ENCODE measurements at places on chromosomes 6 and 20. TPM values are rescaled to one million over a fixed set of nuclear protein-coding genes. Genes with fewer than 3 reads are reported as not detected.
A peak's percentile ranks its signal among the peaks of the same experiment; 100 is the strongest.

DNA sequence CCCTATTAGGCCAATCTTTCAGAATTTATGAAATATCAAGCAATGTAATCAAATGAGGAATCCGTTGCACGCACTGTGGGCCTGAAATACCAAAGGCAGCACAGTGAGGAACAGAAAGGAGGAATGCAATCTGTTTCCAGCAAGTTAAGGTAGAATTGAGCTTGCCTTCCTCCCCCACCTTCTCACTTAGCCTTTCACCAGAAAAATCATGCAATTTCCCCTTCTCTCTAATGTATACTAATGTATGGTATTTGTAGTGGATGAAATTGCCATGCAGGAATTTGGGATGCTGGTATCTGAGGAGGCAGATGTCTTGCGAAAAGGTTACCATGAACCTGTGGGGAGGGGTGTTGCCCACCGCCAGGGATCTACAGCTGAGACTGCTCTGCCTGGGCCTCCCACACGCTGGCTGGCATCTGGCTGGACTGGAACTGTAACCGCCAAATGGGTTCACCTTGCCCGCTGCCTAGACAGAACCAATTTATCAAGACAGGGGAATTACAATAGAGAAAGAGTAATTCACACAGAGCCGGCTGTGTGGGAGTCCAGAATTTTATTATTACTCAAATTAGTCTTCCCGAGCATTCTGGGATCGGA, 222.4 kb upstream of the MYLIP start:
- H3K4me1 ChIP-seq: no peaks in the 10 kb centered on the region
- no peak overlapping the region for H3K27ac ChIP-seq
- no peaks in the 10 kb centered on the region for H3K36me3 ChIP-seq
- DNase-seq: no peak

DNA sequence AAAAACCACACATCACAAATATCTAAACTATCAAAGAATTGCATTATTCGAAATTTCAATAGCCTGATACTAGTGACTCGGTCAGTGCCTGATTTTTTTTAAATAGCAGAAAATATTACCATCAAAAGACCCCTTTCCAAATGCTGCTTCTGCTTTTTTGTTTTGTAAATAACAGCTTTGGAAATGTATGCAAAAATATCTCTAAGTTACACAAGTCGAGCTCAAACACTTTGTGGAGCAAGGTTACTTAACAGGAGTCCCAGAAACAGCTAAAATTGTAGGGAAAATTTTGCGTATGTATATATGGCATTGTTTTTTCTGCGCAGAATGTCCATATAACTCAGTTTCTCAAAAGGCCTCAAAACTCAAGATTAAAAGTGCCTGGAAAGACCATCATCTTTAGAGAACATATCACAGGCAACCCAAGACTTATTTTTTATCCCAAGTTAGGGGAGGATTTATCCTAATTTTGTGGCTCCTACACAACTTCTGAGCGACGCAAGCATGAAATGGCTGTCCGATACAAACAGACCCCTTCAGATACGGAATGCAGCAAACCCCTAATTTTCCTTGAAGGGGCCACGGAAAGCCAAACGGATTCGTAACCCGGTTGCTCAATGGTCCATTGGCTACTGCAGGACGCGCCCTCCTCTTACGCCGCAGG, 1.3 kb downstream of the CEP85L start:
- H3K4me3 ChIP-seq: peak overlapping the region; percentile 18
- H3K4me1 ChIP-seq: peaks cover 40% of the 10 kb centered on the region
- H3K36me3 ChIP-seq: no peaks in the 10 kb centered on the region
- H3K27me3 ChIP-seq: no peaks in the 10 kb centered on the region

GRCh38 chr6:167547751-167548150, 222.9 kb downstream of the TTLL2 start:
- H3K4me3 ChIP-seq: no peak overlapping the region
- no peaks in the 10 kb centered on the region for H3K36me3 ChIP-seq
- DNase-seq: no peak

DNA sequence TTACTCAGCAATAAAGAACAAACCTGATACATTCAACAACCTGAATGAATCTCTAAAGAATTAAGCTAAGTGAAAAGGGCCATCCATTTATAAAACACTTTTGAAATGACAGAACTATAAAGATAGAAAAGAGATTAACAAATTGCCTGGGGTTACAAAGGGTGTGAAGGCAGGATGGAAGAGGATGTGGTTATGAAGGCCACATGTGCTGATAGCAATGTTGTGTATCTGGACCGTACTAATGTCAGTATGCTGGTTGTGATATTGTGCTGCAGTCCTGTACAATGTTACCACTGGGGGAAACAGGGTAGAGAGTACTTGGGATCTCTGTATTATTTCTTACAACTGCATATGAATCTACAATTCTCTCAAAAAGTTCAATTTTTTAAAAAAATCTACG, 36.4 kb downstream of the ELOVL5 start:
- peak; percentile 29 for DNase-seq
- H3K27me3 ChIP-seq: no peaks in the 10 kb centered on the region
- H3K36me3 ChIP-seq: no peaks in the 10 kb centered on the region
- no peak overlapping the region for H3K4me3 ChIP-seq
- peak overlapping the region; percentile 25 for H3K27ac ChIP-seq

DNA sequence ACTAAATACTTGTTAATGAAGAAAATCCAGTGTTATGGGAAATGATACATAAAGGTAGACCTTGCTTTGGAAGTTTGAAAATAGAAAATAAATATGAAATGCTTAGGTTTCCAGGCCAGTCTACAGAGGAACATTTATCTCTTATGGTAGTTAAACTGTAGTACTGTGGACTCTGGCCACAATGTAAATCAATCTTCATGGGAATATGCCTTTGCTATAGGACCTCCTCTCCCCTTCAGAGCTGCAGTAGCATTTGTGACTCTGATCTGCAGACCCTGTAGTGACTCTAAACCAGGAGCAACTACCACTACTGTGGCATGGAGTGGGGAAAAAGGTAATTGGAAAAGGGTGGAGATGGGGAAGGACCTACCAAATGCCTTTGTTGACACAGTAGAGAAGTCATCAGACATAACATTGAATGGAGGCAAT, 4.5 kb downstream of the HSPA1A start:
- H3K27me3 ChIP-seq: no peaks in the 10 kb centered on the region
- peaks cover 56% of the 10 kb centered on the region for H3K4me1 ChIP-seq
- no peak for DNase-seq

GRCh38 chr6:160882006-160882405, 109.6 kb upstream of the MAP3K4 start:
- H3K27me3 ChIP-seq: no peaks in the 10 kb centered on the region
- H3K36me3 ChIP-seq: no peaks in the 10 kb centered on the region
- H3K4me3 ChIP-seq: no peak overlapping the region
- no peak for DNase-seq

DNA sequence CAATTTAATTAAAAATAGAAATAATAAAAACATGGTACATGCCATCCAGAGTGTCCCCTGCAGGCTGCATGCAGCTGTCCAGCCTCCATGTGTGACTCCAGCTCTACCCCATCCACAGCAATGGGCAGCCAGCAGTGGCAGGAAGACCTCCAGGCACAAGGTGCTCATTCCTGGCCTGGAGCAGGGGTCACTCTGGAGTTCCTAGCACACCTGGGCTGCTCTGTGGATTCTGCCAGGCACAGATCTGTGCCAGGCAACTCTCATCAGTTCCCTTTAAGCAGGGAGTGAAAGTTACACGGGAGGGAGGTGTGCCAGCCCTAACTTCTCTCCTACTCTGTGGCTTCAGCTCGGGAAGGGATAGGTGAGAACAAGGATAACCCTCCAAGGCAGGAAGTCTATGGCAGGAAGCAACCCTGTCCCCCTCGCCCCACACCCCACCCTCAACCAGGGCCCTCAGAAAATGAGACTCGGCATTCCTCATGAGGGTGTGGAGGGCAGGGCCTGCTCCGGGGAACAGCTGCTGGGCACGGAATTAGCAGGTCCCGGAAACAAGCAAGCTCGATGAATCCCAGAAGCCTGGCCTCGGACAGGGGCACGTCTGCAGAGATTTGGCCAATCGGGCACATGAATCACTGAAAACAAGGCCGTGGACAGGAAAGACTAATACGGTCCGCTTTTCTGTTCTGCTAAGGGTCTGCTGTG, 10.0 kb downstream of the JPH2 start:
- no peaks in the 10 kb centered on the region for H3K36me3 ChIP-seq
- H3K27me3 ChIP-seq: peaks cover 2% of the 10 kb centered on the region
- no peak for DNase-seq
- no peak overlapping the region for H3K4me3 ChIP-seq
- no peaks in the 10 kb centered on the region for H3K4me1 ChIP-seq

DNA sequence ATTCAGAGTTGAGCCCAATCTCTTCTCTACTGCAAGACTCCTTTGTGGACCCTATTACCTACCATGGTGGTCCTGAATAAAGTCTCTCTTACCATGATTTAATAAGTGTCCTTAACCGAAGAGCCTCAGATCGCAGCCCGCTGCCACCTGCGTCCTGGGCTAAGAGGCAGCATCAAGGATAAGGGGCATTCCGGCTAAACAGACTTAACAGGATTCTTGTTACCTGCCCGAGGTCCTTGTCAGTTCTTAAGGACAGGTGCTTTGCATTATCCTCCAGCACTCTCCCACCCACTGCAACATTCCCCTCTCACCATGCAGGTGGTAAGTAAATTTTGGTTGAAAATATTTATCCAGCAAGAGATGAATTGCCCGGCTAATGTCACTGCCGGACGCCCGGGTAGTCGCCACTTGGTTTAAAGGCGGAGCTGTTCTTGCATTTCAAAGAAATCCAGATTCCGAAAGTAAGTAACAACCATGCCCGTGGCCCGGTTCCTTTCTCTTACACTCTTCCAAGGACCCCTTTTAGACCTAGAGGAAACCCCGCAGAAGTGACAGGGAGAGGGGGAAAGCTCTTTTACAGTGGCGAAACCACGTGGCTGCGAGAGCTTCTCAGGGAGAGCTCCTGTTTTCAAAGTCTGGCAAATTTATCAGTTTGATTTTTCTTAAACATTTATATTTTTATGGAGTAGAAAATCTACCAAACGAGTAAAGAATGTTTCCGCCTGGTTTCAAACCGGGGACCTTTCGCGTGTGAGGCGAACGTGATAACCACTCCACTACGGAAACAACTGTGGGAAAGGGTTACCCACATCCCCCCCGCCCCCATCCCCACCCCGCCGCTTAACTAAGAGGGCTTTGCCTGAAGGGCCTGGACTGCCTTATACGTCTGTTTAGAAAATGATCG, 41.9 kb upstream of the PRSS16 start:
- H3K36me3 ChIP-seq: no peaks in the 10 kb centered on the region
- H3K4me3 ChIP-seq: no peak overlapping the region
- H3K4me1 ChIP-seq: peaks cover 6% of the 10 kb centered on the region
- DNase-seq: peak; percentile 7
- H3K27me3 ChIP-seq: peaks cover 20% of the 10 kb centered on the region
- no peak overlapping the region for H3K27ac ChIP-seq

GRCh38 chr6:144152334-144152900, 2.1 kb downstream of the STX11 start:
- no peak overlapping the region for H3K27ac ChIP-seq
- no peaks in the 10 kb centered on the region for H3K36me3 ChIP-seq
- DNase-seq: no peak
- H3K4me1 ChIP-seq: peaks cover 41% of the 10 kb centered on the region
- H3K27me3 ChIP-seq: no peaks in the 10 kb centered on the region

GRCh38 chr20:5465604-5465927, 148.8 kb upstream of the PROKR2 start:
- no peaks in the 10 kb centered on the region for H3K27me3 ChIP-seq
- H3K4me3 ChIP-seq: no peak overlapping the region
- H3K27ac ChIP-seq: no peak overlapping the region
- no peaks in the 10 kb centered on the region for H3K4me1 ChIP-seq
- DNase-seq: no peak
- no peaks in the 10 kb centered on the region for H3K36me3 ChIP-seq

DNA sequence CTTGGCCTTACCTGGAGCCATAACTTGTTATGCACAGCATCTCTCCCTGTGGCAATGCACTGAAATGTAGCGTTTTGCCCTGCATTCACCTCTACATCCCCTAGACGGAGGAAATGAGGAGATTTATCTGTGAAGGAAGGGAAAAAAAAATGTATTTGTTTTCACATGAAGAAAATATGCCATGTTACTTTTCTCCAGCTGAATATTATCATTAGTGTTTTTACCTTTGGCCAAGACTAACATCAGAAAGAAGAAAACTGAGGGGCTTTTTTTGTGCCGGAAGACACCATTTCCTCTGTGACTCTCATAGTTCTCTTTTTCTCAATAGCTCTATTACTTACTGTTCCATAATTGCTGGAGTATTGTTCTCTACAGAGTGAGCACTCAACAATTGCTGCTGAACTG, 280.4 kb downstream of the PTPRK start:
- no peaks in the 10 kb centered on the region for H3K4me1 ChIP-seq
- no peaks in the 10 kb centered on the region for H3K36me3 ChIP-seq
- no peak overlapping the region for H3K27ac ChIP-seq
- H3K27me3 ChIP-seq: no peaks in the 10 kb centered on the region
- H3K4me3 ChIP-seq: no peak overlapping the region

- no peaks in the 10 kb centered on the region for H3K4me1 ChIP-seq
- no peak for DNase-seq
- H3K27me3 ChIP-seq: no peaks in the 10 kb centered on the region
- no peak overlapping the region for H3K4me3 ChIP-seq
- H3K27ac ChIP-seq: no peak overlapping the region
Observed at GRCh38 chr6:40901322-40902055, 137.5 kb downstream of the UNC5CL start.

- no peaks in the 10 kb centered on the region for H3K27me3 ChIP-seq
- no peak overlapping the region for H3K4me3 ChIP-seq
- H3K4me1 ChIP-seq: no peaks in the 10 kb centered on the region
- H3K27ac ChIP-seq: no peak overlapping the region
- H3K36me3 ChIP-seq: no peaks in the 10 kb centered on the region
Observed at GRCh38 chr6:54992789-54993188, 146.2 kb downstream of the FAM83B start.

DNA sequence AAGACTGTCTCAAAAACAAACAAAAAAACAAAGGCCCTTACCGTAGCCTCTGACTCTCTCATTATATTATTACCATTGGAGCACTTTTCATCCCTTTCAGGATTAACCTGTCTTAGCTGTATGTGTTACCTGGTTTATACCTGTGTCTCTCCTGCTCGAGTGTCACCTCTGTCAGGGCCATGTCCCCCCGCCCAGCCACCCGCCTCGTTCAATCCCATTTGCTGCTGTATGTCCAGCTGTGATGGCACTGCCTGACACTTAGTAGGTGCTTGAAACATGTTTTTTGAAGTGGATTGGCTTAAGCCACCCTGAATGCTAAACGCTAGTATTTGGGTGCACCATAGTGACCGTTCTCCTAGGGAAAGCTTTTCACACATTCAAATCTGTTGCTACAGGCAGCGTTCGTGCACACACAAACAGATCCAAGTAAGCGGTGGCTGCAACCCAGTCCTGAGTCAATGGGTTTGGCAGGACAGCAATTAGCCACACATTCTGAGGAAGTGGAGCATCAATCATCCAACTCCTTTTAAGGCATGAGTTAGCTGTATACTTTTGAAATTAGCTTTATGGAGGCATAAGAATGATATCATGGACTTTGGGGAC, 98.9 kb upstream of the ZNF217 start:
- H3K36me3 ChIP-seq: no peaks in the 10 kb centered on the region
- no peak for DNase-seq
- H3K4me1 ChIP-seq: peaks cover 11% of the 10 kb centered on the region
- H3K27ac ChIP-seq: no peak overlapping the region

Gene SLC26A8
- total RNA-seq: not detected

Gene SIRPG
- total RNA-seq: 32.4 TPM

Gene BCAS1
- total RNA-seq: 0.25 TPM

Gene RAB22A
- 23.6 TPM for total RNA-seq

Measured in CD4-positive, alpha-beta memory T cell (primary cell).